D721Med (cell line): ENCODE measurements at places on chromosomes 3 and 15.

- no peak for DNase-seq
Observed at GRCh38 chr3:81925385-81925784, 163.9 kb upstream of the GBE1 start.

- peak; percentile 18 for DNase-seq
Observed at GRCh38 chr3:25856902-25857518, 67.1 kb downstream of the OXSM start.

GRCh38 chr3:112365035-112365434 lies 32.1 kb downstream of the CD200 start:
- DNase-seq, result no peak

DNA sequence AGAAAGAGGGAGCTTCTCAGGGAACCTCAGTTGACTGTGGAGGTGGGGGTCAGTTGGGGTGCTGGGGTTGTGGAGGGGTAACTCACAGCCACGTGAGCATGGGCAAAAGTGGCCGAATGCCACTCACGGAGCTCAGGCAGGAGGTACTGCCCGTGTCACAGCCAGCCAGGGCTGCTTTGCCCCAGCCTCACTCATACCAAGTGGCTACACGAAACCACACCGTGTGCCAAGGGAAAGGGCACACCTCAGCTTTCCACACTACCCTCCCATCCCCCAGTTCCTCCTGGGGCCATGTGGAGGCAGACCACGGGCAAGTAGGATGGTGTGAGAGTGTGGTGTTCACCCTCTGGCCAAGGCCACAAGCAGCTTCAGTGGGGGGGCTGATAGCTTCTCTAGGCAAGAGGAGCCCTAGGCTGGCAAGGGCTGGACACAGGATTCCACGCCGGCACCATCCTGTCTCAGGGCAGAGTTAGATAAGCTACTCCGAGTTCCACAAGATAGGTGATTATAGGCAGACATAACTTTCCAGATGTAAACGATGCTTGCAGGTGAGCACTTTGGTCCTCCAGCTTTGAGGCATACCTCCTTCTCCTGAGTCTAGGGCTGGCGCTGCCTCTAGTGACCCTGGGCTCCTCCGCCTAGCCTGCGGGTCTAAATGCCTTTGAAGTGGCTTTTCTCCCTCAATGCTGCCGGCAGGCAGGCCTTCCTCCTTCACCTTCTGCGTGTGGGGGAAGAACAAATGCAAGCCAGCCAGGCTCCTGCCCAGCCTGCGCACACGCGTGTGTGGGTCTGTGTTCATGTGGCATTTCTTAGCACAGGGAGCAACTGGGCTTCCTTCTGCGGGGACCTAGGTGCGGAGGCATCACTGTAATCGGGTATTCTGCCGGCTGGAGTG lies 25.0 kb downstream of the RGMA start:
- DNase-seq, result no peak

- no peak for DNase-seq
Observed at GRCh38 chr3:12155828-12156227, 2.9 kb downstream of the TIMP4 start.

DNA sequence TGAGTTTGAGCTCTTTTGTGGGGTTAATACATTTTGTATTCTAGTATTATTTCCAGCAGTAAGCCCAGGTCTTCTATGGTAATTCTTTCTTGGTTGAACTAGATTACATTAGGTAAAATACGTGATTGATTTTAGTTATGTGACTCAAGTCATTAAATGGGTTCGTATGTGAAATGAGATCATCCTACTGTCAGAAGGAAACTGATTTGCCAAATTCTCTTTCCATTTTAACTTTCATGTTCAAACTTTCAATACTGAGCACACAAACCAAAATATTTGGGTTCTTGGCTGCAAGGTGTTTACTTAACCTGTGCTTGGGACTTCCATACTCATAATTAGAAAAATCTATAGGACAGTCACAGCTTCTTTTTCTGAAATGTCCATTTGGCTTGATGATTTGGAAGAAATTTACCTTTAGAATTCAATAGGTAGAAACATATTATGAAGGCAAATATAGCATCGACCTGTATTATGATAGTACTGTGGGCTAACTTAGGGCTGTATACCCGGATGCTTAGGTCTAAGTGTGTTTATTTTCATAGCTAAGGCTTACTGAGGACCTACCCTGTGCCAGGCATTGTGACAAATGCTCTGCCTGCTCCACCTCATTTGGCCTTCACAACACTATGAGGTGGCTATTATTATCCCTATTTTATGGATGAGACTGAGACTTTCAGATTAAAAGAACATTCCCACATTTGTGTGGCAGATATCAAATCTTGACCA lies 631.8 kb upstream of the GRM7 start:
- DNase-seq, result no peak

DNA sequence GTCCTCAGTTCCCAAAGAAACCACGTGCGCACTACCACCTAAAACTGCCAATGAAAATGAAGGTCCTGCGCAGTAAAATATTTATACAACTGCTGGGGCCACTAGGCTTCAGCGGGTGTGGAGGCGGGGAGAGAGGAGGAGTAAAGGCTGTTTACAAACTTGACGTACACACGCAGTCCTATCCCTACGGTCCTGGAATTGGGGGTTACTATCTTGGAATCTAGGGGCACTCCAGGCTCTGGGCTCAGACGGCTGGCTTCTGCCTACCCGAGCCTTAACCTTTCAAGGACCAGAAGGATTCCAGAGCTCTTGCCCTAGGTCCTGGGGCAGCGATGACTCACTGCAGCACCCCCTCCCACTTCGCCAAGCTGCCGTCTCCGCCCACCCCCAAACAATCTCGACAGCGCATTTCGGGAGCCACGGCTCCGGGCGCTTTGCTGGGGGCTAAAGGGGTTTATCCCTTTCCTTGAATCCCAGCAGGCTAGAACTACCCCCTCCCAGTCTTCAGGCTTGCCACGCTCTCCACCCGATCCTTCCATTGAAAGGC lies 3.0 kb downstream of the ADAMTS9 start:
- no peak for DNase-seq

DNA sequence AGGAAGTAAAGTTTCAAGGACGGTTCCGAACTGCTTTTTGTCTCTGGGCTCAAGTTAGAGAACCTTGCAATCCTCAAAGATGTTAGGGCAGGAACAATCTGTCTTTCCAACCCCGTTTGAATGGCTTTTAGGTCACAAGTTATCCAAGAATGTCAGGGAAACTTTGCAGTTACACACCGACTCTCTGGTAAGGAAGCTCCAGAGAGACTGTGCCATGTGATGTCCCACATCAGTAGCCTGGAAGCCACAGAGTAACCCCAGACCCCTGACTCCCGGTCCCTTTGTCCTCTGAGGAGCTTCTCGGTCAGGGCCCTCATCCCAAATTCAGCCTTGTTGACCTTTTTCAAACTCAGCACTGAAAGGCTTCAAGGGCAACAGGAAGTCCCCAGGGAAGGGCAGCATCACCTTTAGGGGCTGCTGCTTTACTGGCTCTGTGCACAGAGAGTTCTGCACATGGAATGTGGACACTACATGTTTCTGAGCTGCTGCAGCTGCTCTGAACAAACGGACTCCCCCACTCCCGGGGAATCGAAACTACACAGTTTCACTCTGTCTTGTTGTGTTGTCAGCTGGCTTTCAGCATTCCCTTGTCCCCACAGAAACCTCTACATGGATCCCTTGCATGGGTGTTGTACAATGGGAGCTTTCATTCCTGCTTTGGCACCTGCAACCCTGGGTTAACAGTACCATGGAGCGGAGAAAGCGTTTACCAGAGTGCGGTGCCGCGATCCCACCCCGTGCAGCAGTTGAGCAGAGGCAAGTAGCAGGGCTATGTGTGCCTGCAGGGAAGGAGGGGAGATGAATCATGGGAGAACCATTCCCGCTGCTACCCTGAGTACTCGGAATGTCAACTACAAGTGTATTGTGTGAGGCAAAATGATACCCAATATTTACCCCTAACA lies 408.2 kb upstream of the THBS1 start:
- DNase-seq, result no peak

GRCh38 chr15:44726568-44727484 lies 9.5 kb upstream of the TRIM69 start:
- no peak for DNase-seq

- no peak for DNase-seq
Observed at GRCh38 chr3:44682182-44682896, 30.1 kb upstream of the ZNF502 start.

- no peak for DNase-seq
Observed at GRCh38 chr3:16085884-16086608, 88.4 kb upstream of the GALNT15 start.

- no peak for DNase-seq
Observed at GRCh38 chr3:184590795-184591194, 29.2 kb downstream of the EPHB3 start.

- no peak for DNase-seq
Observed at GRCh38 chr3:80384811-80385210, 617.0 kb upstream of the ROBO1 start.

GRCh38 chr3:53162672-53163443 lies 1.8 kb downstream of the PRKCD start:
- DNase-seq, result no peak

DNA sequence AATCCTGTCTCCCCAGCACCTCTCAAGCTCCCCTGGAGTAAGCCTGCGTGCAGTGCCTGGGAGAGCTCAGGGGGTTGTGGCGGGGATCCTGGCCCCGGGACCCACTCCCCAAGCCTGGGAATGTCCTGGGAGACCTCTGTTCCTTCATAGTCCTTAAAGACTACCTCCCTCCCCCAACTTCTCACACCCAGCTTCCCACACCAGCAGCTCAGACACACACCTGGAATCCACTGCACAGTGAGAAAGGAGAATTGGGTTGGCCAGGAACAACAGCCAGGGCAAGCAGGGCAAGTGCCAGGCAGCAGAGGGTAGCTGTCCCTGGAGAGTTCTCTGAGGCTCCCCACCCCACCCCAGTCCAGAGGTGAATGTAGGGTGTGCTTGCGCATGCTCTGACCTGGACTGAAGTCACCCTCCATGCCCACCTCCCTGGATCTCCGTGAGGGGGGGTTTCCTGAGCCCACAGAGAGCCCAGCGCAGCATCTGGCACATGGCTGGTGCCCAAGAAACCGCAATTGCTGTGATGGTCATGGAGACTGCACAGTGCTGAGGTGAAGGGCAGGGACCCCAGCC lies 22.2 kb downstream of the PSTPIP1 start:
- no peak for DNase-seq

DNA sequence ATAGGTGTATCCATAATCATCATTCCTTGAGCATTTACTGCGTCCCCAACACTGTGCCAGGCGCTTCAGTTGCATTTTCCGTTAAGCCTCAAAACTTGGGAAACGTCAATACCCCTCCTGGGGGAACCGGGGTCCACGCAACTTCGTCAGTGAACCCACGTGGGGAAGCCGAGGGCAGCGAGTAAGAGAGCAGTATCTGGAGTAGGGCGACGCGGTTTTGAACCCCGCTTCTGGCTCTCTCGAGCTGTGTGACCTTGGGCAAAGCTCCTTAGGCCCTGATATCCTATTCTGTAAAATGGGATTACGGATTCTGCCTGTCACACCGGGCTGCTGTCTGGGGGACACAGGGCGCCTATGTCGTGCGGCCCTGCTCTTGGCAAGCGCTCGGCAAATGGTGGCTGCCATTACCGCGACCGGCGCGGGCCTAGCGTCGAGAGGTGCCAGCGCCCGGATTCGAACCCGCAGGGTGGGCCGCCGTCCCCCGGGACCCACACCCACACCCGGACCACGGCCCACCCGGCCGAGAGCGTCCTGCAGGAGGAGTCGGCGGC lies 590 bp downstream of the POLG start:
- no peak for DNase-seq

DNA sequence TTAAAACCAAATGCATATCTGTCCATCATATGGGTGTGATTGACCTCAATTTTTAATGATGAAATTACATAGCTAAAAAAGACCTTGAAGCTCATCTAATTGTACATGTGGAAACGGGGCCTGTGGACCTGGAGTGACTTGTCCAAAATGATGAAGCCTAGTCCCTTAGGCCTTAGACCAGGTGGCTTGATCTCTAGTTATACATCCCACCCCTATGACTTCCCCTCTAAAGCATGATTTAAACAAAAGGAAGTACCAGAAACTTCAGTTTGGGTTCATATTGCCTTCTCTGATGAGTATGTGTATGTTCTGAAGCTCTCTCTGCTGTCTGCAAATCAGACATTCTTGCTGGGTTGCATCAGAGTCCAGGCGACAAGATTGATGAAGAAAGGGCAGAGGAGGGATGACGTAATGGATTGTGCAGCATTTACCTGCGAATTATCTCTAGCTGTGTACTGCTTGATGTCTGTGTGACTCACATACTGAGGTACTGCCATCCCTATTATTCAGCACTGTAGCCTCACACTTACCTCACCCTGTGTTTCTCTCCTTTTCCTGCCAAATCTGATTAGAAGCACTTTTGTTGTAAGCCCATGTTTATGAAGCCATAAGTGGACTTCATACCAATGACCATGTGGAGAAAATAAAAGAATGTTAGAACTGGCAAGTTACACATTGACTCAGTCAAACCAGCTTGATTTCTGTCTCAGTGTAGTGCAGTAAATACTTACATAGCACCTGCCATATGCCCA lies 111.5 kb downstream of the FILIP1L start:
- DNase-seq, result no peak

DNA sequence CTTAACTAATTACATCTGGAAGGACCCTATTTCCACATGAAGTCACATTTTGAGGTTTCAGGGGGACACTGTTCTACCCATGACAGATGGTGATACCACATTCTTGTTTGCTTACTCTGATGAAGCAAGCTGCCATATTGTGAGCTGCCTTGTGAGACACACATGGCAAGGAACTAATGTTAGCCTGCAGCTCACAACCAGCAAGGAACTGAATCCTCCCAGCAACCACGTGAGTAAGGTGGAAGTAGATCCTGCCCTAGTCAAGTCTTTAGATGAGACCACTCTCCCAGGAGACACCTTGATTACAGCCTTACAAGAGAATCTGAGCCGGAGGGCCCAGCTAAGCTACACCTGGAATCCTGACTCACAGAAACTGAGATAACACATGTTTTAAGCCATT lies 160.1 kb downstream of the PDE8A start:
- no peak for DNase-seq

- no peak for DNase-seq
Observed at GRCh38 chr3:12395349-12396012, 88.8 kb upstream of the TSEN2 start.

- DNase-seq, result no peak
Observed at GRCh38 chr15:67685008-67685599, 140.2 kb upstream of the SKOR1 start.

GRCh38 chr3:73669260-73669659 lies 44.5 kb upstream of the PDZRN3 start:
- DNase-seq, result no peak

DNA sequence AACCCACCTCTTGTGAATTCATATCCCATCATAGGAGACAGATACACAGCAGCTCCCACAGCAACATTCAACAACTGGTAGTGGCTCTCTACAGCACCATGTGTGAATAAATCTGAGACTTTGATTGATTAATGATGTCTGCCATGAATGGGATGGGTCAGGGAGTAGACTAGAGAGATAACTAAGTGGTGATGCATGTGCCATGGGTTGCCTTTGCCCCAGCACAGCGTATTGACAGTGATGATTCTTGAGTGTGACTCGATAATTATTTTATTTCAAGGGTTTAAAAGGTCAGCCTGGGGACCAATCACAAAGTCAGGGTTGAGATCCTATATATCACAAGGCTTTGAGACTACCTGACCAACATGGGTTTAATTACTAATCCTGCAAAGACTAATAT lies 295.9 kb downstream of the PTPRG start:
- DNase-seq, result no peak

GRCh38 chr3:18771931-18772330 lies 346.8 kb upstream of the SATB1 start:
- no peak for DNase-seq

GRCh38 chr3:182214416-182214815 lies 502.7 kb downstream of the SOX2 start:
- no peak for DNase-seq
